G401 (cell line): ENCODE measurements at places on chromosomes 4 and X. TPM values are rescaled to one million over a fixed set of nuclear protein-coding genes. Genes with fewer than 3 reads are reported as not detected.

DNA sequence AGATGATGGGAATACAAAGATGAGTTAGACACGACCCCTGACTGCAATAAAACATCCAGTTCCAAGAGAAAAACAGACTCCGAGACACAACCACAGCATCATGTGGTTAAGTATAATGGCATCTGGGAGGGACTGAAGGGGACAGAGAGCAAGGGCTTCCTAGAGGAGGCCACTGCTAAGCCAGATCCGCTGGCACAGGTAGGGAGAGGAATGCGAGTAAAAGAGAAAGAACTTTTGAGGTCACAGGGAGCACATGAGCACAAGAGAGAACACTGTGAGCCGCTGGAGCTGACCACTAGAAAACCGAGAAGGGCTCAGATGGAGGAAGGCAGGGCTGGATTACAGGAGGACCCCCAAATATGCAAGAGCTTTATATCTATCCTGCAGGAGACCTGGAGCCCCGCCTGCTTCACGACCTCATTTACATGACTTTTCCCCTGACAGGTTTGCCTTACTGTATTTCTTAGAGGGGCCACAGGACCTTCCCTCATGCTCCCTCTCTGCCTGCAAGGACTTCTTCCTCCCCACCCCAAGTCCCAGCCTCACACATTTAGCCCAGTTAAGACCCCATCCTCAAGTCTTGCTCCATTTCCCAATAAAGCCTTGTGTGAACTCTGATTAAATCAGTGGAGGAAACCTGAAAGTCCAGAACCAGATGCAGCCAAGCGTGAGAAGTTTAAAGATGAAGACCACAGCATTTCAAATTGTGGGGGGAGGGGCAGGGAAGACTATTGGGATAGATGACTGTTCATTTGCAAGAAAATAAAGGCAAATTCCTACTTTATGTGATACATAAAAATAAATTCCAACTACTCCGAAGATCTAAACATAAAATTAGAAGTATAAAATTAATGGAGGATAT is 29.6 kb downstream of the MFAP3L start:
- no peak for DNase-seq

GRCh38 chr4:100881283-100881682 is 363.5 kb upstream of the EMCN start:
- no peak for DNase-seq

The OSTC gene
- 94.7 and 100 TPM in 2 replicates for total RNA-seq

The ANK2 gene
- 6.2 and 7.2 TPM in 2 replicates for total RNA-seq

The CXCR3 gene
- total RNA-seq, result not detected in 2 replicates

The ATP5ME gene
- 245 and 376 TPM in 2 replicates for total RNA-seq
